Gastroesophageal sphincter (tissue), 4 donors: ENCODE measurements at places on chromosomes 1 and 21.

DNA sequence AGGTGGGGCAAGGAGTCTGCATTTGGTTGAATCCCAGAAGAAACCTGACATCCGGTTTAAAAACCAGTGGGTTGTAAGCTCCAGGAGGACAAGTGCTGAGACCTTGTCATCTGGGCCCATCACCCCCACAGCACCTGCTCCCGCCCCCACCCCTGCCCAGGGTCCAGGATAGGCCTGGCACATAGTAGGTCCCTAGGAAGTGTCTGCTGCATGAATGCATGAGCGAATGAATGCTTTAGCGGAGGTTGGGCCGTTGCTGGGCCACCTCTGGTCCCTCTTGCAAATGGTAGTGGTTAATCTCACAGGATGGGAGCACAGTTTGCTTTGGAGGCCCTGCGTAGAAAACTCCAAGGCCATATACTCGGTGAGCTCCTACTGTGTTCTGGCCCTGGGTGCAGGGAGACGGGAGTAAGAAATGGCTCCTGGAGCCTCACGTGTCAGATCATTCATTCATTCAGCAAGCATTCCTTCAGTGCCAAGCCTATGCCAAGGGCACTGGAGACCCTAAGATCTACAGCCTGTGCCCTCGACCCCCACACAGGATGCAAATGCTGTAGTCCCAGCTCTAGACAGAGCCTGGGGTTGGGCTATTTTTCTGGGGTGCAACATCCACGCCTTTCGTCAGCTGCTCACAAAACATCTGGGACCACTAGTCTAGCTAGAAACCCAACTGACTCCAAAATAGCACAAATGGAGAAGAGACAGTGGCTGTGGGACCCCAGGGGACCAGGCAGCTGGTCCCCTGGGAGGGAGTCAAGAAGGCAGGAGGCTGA lies 28.9 kb downstream of the EPHA2 start:
- ATAC-seq, result no peak

GRCh38 chr1:210124736-210125135 lies 107.9 kb upstream of the SERTAD4 start:
- no peak for ATAC-seq

- ATAC-seq, result peak; percentile 83
Observed at GRCh38 chr21:16302851-16303282, 573.1 kb downstream of the USP25 start.

- ATAC-seq, result no peak
Observed at GRCh38 chr21:45990049-45990711, 8.6 kb downstream of the COL6A1 start.

DNA sequence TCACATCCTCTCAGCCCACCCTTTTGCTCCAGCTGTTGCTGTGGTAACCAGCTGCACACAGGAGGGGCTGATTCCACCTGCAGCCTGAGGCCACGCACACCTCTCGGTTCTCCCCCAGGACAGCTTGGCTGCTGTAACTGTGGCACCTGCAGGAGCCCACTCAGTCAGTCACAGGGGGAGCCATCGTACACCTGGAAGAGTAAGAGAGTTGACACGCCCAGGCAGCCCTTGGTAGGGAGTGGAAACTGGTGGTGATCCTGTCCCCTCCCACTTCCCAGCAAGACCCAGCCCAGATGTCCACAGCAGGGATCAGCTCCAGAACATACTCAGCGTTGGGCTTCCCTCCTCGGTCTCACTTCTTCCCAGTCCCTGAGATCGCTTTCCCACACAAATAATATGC lies 32.2 kb upstream of the BACE2 start:
- no peak for ATAC-seq

- no peak for ATAC-seq
Observed at GRCh38 chr1:225847610-225848009, 34.6 kb downstream of the TMEM63A start.

GRCh38 chr1:154753426-154753825 lies 116.7 kb downstream of the KCNN3 start:
- ATAC-seq, result no peak

GRCh38 chr1:228402641-228403025 lies 4.0 kb downstream of the TRIM11 start:
- ATAC-seq, result no peak

DNA sequence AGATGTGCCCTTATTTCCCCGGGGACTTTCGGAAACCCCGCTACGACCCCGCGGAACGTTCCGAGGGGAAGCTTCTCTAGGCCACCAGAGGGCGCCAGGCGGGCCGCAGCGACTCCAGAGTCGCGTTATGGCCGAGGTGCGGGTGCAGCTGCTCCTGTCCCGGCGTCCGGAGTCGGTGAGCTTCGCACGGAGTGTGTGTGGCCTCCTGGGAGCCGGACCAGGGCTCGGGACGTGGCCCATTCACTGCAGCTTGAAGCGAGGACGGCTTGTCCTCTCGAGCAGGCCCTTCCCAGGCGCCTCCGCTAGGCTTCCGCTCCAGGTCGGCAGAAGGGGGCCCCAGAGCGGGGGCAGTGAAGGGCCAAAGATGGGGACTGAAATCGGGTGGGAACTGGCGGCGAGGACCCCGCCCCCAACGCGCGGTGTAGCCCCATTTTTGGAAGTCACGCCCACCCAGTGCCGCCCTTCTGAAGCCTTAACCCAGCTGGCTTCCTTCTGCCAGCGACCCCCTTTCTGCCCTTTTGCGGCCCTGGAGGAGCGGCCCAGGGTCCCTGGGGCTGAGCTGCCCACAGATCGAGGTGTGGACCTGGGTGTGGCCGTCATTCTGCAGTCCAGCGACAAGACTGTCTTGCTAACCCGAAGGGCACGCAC lies at the start of gene NUDT17:
Gene NUDT17 (plus strand): TSS at position 117 of the 648 bp plus-strand sequence. CDS start 11 bp downstream, at position 128.
- peak; percentile 88 for ATAC-seq

- ATAC-seq, result peak; percentile 47
Observed at GRCh38 chr1:109277434-109278204, 5.3 kb downstream of the PSRC1 start.
